ENCODE measurements at places on chromosomes 2 and 18. TPM values are rescaled to one million over a fixed set of nuclear protein-coding genes. Genes with fewer than 3 reads are reported as not detected.
A peak's percentile ranks its signal among the peaks of the same experiment; 100 is the strongest.

MOCOS gene
- total RNA-seq: 1.0 TPM

- no peak overlapping the region for H3K4me3 ChIP-seq
- H3K27me3 ChIP-seq: no peaks in the 10 kb centered on the region
- no peak for DNase-seq
- H3K36me3 ChIP-seq: no peaks in the 10 kb centered on the region
Observed at GRCh38 chr18:69265656-69266055, 135.0 kb upstream of the DOK6 start.

DNA sequence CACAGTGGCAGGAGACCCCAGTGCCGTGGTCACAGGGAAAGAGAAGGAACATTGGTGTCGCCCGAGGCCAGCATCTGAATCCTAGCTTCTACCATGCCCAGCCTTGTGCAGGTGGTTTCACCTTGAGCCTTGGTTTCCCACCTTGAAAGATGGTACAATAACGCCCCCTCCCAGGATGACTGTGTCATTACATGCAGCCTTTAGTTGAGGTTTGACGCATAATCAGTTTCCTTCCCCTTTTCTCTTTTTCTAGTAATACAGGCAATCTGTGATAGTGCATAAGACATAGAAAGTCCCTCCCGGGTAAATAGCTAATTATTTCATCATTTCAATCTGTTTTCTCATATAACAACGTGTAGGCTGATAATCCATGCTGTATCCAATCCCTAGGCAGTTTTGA is 29.8 kb upstream of the ZNF407 start:
- H3K4me3 ChIP-seq: no peak overlapping the region
- no peaks in the 10 kb centered on the region for H3K27me3 ChIP-seq
- H3K4me1 ChIP-seq: no peaks in the 10 kb centered on the region

DNA sequence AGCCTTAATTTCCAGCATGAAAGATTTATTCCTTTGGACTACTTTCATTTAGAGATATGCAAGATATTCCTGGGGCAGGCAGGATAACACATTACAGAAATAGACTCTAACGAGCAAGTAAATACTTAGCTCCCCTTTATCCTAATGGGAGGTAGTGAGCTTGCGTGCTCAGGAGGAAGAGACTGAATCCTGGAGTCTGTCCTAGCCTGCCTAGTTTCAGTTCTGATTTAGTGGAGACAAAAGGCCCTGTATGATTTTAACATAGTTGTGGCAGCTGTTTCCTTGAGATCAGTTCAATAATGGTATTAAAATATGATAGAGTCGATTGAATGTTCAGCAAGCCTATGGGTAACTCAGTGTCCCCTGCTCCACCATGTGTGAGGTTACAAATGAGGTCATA is 109.5 kb downstream of the FMNL2 start:
- H3K27ac ChIP-seq: no peak overlapping the region
- no peak overlapping the region for H3K4me3 ChIP-seq
- no peak for DNase-seq
- no peaks in the 10 kb centered on the region for H3K27me3 ChIP-seq

GRCh38 chr2:2333076-2333475 is 2.0 kb upstream of the MYT1L start:
- no peak overlapping the region for H3K27ac ChIP-seq
- no peaks in the 10 kb centered on the region for H3K27me3 ChIP-seq
- no peaks in the 10 kb centered on the region for H3K36me3 ChIP-seq

- H3K4me1 ChIP-seq: peaks cover 26% of the 10 kb centered on the region
- H3K27ac ChIP-seq: peak overlapping the region; percentile 37
- no peaks in the 10 kb centered on the region for H3K36me3 ChIP-seq
- peak; percentile 60 for DNase-seq
Observed at GRCh38 chr2:134310107-134311079, 56.5 kb downstream of the MGAT5 start.

DNA sequence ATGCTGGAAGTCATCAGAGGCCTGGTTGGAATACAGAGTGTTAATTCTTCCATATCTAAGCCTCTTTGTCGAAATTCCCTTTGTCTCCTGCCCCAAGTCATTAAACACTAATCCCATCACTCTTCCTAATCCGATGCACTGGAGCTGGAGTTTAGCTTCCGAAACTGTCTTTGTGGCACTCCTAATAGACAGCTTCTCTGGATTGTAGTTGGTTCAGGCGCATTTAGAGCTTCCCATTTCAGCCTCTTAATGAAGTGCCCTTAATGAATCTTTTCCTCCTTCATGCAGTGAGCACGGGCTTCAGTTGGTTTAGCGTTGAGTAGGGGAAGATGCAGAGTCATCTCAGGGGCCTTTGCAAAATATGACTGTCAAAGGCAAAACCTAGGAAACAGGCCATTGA is 72.2 kb upstream of the MEIS1 start:
- H3K27me3 ChIP-seq: no peaks in the 10 kb centered on the region
- no peak overlapping the region for H3K27ac ChIP-seq
- no peak overlapping the region for H3K4me3 ChIP-seq
- no peak for DNase-seq
- no peaks in the 10 kb centered on the region for H3K4me1 ChIP-seq
- no peaks in the 10 kb centered on the region for H3K36me3 ChIP-seq
